Nephron progenitor cell (in vitro differentiated cells): ENCODE measurements at places on chromosomes 1 and 21.

GRCh38 chr1:85321237-85321964, 45.0 kb upstream of the BCL10 start:
- DNase-seq = no peak

DNA sequence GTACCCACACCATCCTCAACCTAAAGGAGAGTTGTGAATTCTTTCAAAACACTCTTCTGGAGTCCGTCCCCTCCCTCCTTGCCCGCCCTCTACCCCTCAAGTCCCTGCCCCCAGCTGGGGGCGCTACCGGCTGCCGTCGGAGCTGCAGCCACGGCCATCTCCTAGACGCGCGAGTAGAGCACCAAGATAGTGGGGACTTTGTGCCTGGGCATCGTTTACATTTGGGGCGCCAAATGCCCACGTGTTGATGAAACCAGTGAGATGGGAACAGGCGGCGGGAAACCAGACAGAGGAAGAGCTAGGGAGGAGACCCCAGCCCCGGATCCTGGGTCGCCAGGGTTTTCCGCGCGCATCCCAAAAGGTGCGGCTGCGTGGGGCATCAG, 638 bp upstream of the OLIG2 start:
- peak; percentile 51 for DNase-seq

DNA sequence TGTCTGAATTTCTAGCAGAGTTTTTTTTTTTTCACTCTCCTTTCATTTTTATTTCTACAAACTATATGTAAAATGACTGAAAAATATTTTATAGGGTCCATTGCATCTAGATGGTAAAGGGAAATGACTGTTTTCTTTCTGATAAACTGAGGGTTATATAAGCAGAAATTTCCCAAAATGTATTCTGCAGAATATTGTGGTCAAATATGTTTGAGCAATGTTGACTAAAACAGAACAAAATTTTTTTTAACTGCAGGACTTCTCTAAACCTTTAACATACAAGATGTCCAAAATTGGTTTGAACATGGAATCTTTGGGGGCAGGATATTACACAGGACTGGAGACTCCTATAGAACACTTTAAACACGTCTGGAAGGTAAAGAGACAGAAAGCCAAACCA, 190.5 kb downstream of the TOMM20 start:
- DNase-seq = no peak

DNA sequence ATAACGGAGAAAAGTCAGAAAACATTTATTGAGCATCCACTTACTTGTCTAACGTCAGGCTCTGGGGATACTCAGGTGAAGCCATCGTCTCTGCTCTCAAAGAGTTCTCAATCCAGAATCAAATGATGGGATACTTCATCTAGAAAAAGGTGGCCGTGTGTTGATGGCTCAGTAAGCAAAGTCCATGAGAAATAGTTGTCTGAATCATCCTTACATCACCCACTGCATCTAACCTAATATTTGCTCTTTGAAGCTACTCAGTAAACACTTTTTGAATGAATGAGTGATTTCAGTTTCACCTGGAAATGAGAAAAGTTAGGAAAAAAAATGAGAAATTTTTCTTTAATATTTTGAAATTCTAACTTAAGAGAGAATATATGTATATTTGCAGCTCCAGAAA, 155.3 kb upstream of the PKN2 start:
- no peak for DNase-seq

GRCh38 chr1:70043804-70044203, 161.6 kb downstream of the LRRC40 start:
- DNase-seq = no peak

- DNase-seq = no peak
Observed at GRCh38 chr1:75614399-75614756, 3.5 kb upstream of the SLC44A5 start.

- DNase-seq = no peak
Observed at GRCh38 chr1:36217670-36218069, 6.6 kb upstream of the THRAP3 start.

DNA sequence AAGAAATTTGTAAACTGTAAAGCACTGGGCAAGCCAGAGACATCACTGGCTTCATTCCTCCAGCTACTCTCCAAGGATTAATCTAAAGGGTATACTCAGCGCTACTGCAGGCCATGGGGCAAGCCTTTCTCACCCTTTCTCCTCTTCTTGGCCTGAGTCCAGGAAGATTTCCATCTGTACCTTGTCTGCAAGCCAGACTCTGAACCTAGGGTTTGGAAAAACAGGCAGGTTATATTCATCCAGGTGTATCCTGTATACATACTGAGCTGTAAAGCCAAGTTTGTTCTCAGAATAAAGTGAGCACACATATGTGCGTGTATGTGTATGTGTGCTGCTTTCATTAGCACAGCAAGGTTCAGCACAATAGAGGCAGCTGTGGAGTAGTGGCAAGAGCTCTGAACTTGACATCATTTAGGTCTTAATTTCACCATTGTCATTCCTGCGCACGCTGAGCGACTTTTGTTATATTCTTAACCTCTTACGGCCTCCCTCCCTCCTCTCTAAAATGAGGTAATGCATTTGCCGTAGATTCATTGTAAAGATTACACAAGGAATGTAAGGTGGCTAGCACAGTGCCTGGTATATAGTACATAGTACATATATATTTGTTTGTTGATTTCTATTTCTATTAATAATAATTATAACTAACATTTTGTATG, 128.1 kb upstream of the JUN start:
- no peak for DNase-seq

- peak; percentile 49 for DNase-seq
Observed at GRCh38 chr1:109620401-109620791, 759 bp downstream of the AMPD2 start.

DNA sequence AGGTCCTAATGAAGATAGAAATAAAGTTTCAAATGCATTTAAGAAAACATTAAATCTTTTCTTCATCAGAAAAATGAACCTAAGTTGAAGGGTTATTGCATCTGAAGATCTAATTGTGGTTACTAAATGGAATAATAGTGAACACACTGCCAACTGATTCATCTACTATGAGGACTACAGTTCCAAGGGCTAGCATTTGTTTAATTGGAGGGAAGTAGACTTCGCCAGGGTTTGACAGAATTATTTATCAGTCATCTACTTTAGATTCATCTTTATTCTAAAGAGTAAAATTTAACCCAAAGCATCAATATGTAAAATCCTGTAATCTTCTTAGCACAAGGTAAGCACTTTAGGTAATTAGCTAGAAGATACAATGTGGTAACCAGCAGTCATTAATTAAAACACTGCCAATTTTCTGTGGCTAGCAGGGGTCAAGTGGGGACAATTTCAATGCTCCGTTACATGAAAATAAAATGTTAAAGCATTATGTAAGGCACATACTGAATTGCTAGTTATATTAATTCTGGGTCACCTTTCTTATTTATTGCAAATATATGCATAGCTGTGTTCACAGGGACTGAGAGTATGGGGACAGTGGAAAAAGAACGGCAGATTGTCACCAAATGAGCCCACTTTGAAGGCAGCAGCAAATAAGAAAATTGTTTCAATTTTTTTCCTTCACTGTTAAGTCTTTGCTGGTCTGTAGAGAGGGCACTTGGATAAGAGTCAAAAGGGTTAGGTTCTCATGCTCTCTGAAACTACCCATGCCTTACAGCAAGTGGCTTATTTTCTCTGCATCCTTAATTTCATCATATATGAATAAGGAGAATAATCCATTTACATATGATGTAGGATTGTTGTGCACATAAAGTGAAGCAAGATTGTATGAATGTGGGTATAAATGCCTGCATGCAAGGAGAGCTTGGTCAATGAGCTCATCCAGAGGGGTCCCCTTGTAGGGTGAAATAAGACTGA, 416.0 kb downstream of the PCP4 start:
- no peak for DNase-seq

- no peak for DNase-seq
Observed at GRCh38 chr1:209627027-209627731, 25.0 kb downstream of the LAMB3 start.

DNA sequence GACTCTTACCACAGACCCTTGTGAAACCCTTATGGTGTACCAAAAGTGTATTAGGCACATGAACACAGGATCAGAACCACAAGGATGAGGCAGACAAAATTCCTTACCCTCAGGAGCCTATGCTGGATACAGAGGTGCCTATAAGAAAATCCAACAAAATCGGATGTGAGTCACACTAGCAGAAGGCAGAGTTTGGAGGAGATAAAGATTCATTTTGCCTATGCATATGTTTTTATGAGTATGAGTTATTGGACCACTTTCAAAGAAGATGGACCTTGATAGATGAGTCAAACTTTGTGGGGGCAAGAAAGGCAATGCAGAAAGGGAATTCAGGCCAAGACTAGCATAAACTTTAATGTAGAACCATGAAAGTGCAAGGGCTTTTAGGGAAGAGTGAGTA, 17.0 kb downstream of the CAMK1G start:
- no peak for DNase-seq

DNA sequence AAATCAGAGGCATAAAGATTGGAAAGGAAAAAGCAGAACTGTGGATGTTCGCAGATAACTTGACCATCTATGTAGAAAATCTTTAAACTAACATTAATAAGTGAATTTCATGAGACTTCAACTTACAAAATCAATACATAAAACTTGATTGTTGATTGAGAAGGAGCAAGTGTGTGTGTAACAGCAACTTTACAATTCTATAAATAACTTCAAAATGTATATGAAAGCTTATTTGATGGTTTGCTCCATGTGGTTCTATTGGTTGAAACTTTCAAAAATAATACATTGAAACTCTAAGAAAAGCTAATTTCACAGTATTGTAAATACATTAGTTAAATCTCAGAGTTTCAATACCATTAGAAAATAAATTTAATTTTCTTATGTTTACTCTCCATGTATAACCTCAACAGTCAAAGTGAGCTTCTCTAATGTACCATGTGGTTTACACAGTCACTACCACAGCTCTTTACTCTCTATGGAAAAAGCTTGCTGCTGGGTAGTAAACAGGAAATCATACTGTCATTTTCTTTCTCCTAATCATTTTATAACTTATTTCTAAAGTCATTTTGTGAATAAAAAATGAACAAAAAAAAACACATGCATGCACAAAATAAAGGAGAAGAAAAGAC, 12.0 kb downstream of the AKT3 start:
- no peak for DNase-seq

- peak; percentile 49 for DNase-seq
Observed at GRCh38 chr1:162822391-162823200, 32.1 kb downstream of the HSD17B7 start.

- DNase-seq = peak; percentile 59
Observed at GRCh38 chr1:43885279-43885801, 48.3 kb upstream of the ARTN start.

GRCh38 chr1:116284819-116285390, 88.1 kb upstream of the ATP1A1 start:
- no peak for DNase-seq

DNA sequence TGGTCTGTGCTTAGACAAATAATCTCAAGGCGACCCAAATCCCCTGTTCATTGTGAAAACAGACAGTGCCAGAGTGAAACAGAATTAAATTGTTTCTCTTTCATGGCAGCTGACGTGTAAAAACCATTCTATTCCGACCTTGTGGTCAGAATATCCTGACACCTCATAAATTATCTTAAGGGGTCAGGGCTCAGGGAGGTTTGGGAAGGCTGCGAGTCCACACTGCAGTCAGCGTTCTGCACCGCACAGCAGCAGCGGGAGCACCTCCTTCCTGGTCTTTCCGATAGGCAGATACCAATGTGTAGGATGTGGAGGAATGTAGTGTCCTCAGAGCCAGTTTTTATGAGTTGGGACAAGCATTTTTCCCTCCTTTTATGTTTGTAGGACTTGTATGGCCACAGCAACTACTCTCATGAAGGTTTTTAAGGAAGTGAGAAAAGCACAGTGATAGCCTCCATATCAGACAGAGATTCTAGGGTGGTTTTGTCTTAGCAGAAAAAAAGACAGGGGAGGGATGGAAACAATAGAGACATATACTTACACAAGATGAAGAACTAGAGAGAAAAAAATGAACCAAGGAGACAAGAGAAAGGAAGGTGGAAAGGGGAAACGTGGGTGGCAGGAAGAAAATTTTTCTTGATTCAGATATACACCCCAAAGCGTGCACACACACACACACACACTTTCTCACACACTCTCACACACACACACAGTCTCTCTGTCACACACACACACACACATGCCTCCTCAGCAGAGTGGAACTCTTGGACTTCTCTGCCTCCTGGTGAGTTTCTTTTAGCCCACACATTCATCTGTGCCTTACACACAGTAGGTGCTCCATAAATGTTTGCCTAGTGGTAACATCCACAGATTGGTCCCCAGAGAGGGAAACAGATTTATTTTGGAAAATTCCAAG, 68.6 kb downstream of the NTMT2 start:
- DNase-seq = peak; percentile 31

DNA sequence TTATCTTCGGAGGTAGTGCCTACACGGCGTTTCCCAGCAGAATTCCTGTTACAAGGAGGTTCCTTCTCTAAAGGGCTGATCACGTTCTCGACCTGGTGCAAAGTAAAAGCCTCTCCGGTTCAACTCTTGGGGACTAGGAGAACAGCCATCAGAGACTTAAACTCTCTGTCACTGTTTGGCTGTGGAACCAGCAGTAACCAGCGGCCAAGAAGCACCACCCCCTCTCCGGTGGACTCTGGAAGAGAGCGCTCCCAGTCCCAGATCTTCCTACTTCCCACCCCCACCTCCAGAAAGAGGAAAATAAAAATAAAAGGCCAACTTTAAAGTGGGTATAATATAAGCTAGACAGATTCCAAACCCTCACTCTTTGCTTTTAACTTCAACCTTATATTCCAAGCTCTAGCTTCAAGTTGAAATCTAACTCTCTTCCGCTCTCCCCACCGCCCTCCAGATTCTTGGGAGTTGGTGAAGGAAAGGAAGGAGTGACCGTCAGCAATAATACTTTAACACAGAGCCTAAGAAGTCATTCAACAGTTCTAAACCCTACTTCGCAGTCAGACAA, 2.9 kb downstream of the BRINP3 start:
- DNase-seq = peak; percentile 35

DNA sequence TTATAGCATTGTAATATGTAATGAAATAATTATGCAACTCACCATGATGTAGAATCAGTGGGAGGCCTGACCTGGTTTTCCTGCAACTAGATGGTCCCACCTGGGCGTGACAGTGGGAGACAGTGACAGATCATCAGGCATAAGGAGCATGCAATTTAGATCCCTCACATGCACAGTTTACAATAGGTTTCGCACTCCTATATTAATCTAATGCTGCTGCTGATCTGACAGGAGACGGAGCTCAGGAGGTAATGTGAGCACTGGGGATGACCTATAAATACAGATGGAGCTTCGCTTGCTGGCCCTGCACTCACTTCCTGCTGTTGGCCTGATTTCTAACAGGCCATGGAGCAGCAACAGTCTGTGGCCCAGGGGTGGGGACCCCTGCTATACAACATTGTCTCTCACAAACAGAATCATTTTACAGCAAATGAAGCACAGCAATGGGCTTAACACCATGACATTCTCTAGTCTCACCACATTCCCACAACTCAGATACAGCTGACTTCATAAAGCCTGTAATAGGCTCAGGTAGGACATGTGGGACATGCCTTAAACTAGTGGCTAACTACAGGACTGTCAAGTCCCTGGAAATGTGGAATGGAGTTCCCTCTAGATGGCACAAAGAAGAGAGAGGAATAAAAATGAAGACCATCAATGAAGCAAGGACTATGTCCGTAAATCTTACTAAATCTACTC, 40.7 kb upstream of the SLC5A9 start:
- no peak for DNase-seq
